Activated T-helper 17 cell treated with anti-CD3 and anti-CD28 coated beads, Interleukin-2, amount 50 U/mL, for 72 hours (primary cell): ENCODE measurements at places on chromosomes 6 and 20. TPM values are rescaled to one million over a fixed set of nuclear protein-coding genes. Genes with fewer than 3 reads are reported as not detected.

HTR1E gene
- not detected for total RNA-seq

GRCh38 chr6:56690519-56691285 is 48.0 kb upstream of the DST start:
- no peak for ATAC-seq

- ATAC-seq: no peak
These were observed 170.3 kb upstream of the PREP start for GRCh38 chr6:105573138-105573537.

DNA sequence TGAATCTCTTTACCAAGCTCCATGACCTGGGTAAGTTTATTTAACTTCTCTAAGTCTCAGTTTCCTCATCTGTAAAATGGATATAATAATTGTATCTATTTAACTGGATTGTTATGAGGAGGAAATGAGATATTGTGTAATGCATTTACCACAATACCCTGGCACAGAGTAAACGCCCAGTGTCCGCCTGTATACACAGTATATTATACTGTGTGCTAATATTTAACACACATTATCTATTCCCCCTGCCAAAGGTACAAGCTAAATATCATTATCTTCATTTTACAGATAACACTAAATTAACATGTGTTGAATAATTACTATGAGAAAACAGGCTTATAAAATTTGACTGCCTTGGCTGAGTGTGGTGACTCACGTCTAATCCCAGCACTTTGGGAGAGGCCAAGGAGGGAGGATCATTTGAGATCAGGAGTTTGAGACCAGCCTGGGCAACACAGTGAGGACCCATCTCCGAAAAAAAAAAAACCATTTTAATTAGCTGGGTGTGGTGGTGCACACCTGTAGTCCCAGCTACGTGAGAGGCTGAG is 38.7 kb upstream of the TNFRSF21 start:
- no peak for ATAC-seq

DNA sequence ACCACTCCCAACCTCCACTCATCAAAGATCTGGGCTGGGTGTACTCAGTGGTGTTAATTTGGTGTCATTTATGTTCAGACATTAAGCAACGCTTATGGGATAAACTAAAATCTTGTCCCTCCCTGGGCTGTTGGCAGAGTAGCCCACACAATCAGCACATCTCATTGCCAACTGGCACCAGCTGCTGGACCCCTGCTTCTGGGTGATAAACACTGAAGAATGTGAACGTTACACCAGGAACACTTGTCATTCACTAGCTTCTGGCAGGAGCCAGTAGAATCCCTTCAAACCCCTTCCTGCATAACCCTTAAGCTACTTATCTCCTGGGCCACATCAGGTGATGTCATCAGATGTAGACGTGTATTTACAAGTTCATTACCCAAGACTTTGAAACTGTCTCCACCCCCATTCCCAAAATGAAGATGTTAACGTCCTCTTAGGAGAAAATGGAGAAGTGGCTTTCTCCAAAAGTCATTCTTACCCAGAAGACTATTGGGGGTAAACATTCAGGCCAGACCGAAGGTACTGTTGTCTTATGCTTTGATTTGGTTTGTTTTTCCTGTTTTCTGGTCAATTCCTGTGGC is 107.8 kb upstream of the CD93 start:
- ATAC-seq: no peak
